Activated T-cell treated with anti-CD3 and anti-CD28 coated beads for 24 hours (primary cell): ENCODE measurements at places on chromosomes 2 and 18.

- no peak for DNase-seq
These were observed 325.5 kb downstream of the IRS1 start for GRCh38 chr2:226474131-226474530.

DNA sequence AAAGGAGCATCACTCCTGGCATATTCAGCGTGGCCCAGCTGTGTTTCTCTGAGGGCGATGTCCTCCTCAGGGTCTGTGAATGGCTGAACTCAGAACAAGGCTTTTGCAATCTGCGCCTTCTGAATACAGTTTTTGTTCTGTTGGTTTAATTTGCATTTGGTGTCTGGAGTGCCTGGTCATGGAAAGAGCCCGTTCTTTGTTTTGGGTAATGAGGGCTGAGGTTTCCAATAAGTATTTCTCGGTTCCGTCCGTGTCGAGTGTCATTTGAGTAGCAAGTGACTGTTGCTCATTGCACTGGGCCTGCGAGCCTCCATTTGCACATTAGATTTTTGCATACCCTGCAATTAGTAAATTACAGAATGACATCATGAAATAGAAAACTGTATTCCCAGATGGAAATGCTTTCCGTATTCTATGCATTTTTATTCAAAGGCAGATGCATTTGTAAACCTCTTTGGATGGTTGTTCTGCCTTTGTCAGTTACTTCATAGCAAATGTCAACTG is 57.3 kb downstream of the NEDD4L start:
- no peak for DNase-seq

DNA sequence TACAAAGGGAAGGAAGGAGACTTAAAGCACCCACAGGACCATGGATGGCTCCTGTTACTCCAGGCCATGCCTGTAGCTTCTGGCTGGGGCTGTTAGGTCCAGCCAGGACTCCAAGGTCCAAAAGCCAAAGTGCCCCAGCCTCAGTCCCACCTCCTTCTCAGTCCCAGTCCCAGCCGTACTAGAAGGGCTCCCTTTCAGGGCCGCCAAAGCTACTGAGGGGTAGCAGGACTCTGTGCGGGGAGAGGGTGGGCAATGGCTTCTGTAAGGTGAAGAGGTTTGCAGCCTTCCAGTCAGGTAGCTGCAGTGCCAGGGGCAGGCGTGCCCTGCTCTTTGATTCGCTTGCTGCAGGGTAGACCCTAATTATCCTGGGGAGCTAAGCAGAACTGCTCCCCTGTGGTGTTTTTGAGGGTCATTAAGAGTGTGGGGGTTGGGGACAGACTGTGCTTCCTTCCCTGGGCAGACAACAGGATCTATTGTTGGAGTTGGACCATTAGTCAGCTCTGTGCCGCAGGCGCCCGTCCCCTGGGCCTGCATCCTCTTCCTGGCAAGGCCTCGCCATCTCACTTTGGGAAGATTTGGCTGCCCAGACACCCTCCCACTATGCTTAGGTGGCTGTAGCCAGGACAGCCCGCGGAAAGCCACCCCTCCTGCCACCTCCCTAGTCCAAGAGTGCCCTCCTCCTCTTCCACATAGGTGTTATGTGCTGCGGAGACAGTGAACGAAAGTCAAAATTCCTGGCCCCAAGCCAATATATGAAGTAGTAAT is 118.8 kb downstream of the ZBTB7C start:
- DNase-seq, result no peak

DNA sequence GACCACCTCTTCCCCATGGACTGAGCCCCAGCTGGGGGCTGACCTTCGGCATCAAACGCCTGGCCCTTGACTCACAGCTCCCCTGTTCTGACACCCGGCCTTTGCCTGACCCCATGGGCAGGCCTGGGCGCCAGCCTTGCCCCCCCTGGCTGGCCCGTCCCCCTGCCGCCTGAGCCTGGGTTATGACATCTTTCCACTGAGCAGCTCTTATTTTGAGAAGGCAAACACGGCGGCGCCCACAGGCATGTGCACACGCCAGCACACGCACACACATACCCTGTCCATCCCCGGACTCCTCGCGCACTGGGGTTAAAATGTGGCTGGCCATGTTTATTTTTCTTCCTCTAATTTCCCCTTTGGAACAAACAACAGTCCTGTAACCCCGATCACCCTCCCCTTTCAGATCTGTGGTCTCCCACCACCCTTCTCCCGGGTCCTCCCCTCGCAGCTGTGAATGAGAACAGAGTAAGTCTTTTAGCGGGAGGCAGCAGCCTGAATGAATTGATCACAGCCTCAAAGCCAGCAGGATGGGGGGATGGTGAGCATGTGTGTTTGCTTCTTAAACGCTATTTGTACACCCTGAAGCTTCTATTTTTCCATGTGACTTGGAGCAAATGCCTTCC is 11.8 kb upstream of the ATOH8 start:
- DNase-seq, result no peak
